Vagina (tissue), 2 donors: ENCODE measurements at places on chromosomes 13 and 19.

- DNase-seq: no peak
Observed at GRCh38 chr19:49413348-49413747, 9.9 kb downstream of the PTH2 start.

- DNase-seq: no peak
Observed at GRCh38 chr13:33316890-33317289, 31.3 kb upstream of the STARD13 start.

GRCh38 chr19:10706990-10707389 is 5.8 kb downstream of the QTRT1 start:
- DNase-seq: no peak

GRCh38 chr13:40207001-40207478 is 459.4 kb downstream of the FOXO1 start:
- DNase-seq: no peak

DNA sequence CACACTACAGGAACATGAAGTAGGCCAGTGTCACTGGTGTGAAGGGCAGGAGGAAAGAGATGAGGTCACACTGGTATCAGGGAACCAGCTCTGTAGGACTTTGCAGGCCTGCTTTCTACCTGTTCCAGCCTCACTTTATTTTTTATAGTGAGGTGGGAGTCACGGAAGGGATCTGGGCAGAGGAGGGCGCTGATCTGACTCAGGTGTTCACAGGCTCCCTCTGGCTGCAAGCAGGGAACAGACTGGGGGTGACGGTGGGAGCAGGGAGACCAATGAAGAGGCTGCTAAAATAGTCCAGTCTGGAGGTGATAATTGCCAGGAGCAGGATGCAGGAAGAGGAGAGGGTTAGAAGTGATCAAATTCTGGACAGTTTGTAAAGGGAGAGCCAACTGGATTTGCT is 2.8 kb downstream of the THAP8 start:
- no peak for DNase-seq

DNA sequence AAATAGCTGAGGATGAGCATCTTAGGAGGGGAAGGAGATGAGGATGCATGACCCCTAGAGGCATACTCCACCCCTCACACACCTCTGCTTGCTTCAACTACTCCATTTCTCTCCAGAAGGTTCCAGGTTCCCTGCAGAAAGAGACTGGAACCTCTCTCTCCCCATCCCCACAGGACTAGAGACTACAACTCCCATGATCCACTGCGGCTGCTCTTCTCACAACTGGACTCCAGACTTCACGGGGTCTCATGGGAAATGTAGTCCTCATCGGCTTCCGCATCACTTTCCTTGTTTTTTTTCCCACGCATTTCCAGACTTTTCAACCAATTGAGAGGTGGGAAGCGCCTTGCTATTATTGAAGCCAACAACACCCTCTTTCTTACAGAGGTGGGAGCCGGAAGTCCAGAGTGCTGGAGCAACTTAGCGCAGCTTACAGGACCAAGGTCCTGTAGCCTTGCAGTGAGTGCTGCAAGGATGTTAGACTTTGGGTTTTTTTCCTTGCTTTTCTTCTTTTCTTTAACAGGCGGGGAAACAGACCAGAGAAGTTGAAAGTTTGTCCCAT is 13.9 kb upstream of the CACNG6 start:
- DNase-seq: no peak

- DNase-seq: no peak
Observed at GRCh38 chr13:114319441-114319913, 5.2 kb downstream of the CHAMP1 start.
